ENCODE measurements at places on chromosomes 5 and 9.

DNA sequence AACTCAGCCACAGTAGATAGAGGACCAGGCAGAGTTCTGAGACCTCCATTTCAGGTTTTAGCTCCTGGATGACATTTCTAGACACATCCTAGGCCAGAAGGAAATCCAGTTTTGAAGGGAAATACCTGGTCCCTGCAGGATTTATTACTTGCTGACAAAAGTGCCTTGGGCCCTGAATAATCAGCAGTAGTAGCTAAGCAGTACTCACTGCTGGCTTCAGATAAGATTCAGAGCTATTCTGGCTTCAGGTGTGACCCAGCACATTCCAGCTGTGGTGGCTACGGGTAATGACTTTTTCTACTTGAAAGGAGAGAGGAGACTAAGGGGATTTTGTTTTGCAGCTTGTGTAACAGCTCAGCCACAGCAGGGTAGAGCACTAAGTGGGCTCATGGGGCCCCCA is 34.0 kb downstream of the NDUFAF2 start:
- DNase-seq, result no peak

DNA sequence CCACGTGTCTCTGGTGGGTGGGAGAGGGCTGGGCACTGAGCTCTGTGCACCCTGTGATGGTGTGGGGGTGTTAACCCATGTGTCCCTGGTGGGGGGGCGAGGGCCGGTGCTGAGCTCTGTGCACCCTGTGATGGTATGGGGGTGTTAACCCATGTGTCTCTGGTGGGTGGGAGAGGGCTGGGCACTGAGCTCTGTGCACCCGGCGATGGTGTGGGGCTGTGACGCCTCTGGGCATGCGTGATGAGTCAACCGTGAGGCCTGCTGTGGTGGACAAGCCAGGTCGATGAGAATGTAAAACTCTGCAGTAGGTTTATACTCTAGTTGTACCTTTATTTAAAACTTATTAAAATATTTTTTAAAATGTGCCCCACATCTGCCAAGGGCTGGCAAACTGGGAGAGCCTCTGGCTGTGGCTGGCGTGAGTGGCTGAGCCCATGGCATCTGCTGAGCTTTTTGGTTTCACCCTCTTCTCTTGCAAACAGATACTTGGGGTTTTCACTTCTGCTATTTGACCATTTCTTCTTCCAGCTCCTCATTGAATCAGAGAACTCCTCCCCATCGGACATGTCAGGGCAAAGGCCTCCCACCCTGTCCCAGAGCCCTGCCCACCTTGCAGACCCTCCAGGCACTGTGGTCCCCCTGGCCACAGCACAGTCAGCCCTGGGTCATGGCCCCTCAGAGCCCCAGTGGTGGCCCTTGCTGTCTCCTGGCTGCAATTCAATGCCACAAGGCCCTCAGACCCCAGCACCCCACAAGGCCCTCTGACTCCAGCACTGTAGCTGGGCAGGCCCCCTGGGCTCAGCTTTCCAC is 18.5 kb upstream of the EXOC3 start:
- no peak for DNase-seq

DNA sequence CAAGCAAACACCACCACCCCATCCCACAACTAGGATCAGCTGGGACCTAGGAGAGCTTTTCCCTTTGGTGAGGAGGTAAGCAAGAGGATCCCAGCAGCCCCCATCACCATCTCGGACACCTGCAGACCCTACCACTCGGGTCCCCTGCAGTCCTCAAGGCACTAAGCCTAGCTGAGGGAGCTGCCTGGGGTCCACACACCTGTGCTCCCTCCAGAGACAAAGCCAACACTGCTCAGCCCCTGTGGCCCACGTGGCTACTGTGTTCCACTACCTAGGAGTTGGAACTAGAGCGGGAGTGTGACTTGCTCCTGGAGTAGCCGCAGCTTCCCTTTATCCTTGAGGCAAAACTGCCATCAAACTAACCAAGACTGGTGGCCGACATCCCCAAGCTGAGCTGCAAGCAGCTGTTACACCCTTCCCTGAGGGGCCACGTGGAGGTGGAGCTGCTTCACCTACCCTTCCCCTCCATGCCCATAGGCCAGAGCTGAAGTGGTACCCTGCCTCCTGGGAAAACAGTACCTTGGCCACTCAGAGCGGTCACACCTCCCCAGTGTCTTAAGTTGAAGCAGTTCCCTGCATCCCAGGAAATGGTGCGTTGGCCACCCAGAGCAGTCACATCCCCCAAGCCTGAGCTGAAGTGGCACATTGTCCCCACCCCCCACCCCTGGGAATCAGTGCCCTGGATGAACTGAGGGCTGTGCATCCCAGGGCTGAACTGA is 205.5 kb downstream of the CACNA1B start:
- no peak for DNase-seq

DNA sequence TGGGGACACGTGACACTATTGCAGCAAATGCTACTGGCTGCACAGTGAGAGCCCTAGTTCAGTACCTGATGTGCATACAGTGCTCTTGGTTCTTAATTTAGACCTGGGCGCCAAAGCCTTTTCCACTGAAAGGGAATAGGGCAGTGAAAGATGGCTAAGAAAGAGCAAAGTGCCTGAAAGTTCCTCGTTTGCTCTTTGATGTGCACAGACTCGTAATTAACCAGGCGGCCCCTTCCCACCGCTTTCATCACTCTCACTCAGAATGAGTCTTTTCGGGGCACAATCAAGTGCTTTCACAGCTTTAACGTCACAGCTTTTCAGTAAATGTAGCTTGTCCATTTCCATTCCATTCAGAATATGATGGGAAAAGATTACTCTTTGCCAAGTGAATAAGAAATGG is 116.6 kb upstream of the ADRA1B start:
- DNase-seq, result no peak

GRCh38 chr5:57488215-57488955 is 5.8 kb upstream of the ACTBL2 start:
- no peak for DNase-seq

DNA sequence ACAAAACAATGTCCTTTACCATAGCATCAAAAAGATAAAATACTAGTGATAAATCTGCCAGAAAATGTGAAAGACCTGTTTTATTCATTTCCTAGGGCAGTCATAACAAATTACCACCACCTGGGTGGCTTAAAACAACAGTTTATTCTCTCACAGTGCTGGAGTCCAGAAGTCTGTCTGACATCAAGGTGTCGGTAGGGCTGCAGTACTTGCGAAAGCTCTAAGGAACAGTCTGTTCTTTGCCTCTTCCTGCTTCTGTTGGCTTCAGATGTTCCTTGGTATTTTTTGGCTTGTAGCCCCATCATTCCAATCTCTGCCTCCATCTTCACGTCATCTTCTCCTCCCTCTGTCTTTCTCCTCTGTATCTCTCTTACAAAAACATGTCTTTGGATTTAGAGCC is 51.0 kb downstream of the PTPDC1 start:
- DNase-seq, result no peak

- no peak for DNase-seq
Measured at GRCh38 chr5:118491351-118491750, 497.0 kb downstream of the DTWD2 start.

DNA sequence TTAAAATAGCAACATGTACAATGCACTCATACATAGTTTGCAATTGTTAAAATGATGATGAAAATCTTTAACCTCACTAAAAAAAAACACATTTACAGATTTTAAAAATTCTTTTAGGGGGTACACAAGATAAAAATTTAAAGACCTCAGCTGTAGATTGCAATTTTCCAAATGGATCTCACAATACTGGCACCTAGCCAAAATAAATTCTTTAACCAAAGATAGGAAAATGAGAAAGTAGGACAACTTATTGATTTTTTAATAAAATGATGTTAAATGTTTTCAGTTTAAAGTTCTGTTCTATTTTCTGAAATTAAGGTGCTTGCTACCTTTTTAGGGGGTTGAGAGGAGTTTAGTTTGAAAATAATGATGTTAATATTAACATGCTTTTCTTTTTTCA is 90.0 kb downstream of the PCSK1 start:
- no peak for DNase-seq

- DNase-seq, result no peak
Measured at GRCh38 chr9:123823194-123823947, 106.6 kb downstream of the DENND1A start.

GRCh38 chr9:32596936-32597335 is 24.0 kb upstream of the NDUFB6 start:
- no peak for DNase-seq

DNA sequence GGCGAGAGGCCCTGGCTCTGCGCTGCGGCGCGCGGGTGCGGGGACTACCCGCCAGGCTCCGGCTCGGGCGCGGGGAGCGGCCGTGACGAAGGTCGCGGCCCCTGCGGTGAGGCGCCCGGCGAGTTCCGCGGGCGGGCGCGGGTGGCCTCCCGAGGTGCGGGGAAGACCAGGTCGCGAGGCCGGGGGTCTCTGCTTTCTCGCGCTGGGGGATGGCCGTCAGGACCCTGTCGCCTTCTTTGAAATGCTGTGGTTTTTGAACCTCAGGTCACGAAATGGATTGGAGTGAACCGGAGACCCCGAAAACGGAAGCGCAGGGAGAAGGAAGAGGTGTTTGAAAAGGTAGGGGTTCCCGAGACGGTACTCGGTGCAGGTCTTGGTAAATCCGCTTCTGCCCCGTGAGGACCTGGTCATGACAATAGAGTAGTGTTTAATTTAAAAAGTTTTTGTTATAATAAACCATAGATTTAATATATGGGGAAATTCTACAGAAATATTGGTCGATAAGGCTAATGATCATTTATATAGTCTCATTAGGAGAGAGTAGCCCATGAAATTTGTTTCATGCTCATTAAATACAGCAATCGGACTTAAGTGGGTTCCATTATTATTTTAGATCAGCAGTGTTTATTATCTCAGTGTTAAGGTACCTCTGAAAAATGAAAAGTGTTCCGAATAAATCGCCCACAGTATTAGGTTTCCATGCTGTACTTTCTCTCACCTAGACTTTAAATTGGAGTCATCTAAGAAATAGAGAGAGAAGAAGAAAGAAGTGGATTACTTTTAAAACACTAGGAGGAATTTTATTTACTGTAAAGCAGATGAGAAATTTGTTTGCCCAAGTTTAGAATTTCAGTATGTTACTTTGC is 279.0 kb downstream of the AOPEP start:
- DNase-seq, result no peak

- peak; percentile 69 for DNase-seq
Measured at GRCh38 chr5:76325876-76326491, 77.1 kb upstream of the IQGAP2 start.

- DNase-seq, result no peak
Measured at GRCh38 chr5:82208371-82208770, 69.8 kb downstream of the RPS23 start.

DNA sequence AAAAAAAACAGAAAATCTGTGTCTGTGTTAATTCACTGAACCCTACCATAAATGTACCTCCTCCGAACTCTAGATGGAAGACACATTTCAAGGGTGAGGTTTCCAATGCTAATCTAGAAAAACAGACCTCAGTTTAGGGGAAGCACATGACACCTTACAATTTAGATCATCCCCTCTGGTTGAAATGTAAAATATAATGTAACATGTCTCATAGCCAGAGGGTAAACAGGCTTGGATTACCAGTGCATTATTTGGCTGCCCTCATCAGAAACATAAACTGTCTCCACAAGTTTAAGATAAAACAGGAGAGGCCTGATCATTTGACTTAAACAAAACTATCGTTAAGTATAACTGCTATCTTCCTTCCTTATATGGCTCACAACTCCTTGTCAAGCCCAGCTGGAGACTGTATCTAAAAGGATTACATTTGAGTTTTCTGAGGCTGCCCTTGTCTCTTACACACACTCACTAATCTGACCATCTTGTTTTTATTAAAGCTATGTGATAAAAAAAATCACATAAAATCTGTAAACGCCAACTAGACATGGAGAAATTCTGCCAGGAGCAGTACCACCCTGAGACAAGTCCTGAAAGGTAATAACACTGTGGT is 105.7 kb downstream of the LURAP1L start:
- no peak for DNase-seq

DNA sequence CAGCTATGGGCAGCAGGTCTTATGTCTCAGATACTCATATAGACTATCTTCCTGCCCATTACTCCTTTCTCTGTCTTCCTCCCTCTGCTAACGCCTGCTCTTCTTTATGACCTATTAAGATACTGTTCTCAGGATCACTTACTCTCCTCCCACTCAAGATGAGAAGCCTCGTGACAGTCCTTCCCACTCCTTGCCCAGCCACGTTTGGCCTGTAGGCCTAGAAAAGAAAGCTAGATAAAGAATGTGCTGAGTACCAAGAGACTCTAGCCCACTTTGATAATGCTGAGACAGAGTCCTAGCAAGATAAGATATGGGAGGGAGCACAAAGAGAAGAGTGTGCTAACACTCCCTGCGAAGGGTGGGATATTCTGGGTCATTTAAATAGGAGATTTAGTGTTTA is 6.8 kb upstream of the DENND4C start:
- DNase-seq, result no peak

DNA sequence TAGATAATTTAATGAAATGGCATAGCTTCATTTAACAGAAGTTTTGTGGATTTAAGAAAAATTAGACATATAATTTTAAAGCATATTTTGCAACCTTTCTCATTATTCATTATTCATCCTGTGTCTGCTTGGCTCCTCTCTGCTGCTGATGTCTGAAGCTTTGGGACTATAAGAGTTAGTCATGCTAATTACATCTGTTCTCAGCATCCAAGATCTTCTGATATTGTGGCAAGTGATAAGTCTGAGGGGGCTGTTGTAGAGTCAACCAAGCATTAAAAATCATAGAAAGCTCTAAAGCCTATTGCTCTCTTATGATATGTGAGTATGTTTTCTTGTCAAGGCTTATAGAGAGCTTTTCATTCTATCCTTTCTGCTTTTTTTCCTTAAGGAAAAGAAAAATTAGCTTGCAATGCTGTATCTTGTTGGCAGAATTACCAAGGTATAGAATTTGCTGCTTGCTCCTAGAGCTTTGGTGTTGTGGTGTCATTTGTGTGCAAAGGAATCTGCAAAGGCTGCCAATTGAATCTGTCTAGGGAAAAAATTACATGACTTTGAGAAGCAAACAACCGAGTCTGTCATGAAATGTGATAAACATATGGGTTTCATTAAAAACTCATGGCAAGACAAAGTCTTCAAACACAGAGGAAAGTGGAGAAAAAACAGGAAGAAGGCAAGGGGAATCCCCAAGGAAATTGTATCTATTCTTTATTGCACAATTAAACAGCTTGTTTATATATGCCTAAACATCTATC is 156.1 kb upstream of the DAB2 start:
- no peak for DNase-seq

DNA sequence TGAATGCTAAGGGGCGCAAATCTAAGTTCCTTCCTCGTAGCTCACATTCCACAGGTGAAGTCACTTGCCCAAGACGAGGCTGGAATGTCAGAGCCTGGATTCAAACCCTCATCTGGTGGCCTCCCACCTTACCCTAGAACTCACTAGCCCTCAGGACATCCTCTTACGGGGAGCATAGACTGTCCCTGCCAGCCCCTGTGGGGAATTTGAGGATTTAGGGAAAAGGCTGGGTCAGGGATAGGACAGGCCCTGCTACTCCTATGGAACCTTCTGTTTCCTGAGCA is 45.0 kb downstream of the IRF1 start:
- no peak for DNase-seq

- DNase-seq, result no peak
Measured at GRCh38 chr9:35908504-35909125, 675 bp upstream of the SPAAR start.

- no peak for DNase-seq
Measured at GRCh38 chr5:75928992-75929391, 154.2 kb upstream of the SV2C start.
